ENCODE measurements at places on chromosomes 7 and 10.

DNA sequence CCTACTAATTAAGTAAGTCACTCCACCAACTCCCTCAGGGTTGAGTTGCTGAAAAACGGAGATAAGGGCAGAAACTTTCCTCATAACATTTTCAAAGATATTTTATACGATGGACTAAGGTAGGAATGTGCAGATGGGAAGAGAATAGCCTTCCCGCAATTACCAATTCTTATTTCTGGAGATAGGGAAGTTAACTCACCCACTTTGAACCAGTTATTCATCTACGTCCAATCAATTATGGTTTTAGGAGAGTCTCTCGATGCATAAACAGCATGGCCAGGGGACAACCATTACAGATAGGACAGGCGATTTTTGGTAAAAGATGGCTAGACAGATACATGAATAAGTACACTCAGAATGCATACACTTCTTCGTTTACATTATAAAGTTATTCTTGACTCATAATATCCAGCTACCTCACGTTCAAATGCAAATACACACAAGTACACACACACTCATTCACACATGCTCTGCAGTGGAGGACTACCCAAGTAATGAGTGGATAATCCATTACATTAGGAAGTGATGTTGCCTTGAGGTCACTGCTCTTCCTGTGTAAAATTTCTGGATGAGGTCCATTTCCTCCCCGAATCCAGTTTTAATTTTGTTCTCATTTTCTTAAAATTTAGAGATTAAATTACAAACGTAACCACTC lies 25.2 kb upstream of the IMMP2L start:
- no peak for DNase-seq

GRCh38 chr7:84790882-84791281 lies 396.0 kb downstream of the SEMA3D start:
- no peak for DNase-seq

GRCh38 chr10:26087666-26088065 lies 128.9 kb upstream of the GAD2 start:
- no peak for DNase-seq

DNA sequence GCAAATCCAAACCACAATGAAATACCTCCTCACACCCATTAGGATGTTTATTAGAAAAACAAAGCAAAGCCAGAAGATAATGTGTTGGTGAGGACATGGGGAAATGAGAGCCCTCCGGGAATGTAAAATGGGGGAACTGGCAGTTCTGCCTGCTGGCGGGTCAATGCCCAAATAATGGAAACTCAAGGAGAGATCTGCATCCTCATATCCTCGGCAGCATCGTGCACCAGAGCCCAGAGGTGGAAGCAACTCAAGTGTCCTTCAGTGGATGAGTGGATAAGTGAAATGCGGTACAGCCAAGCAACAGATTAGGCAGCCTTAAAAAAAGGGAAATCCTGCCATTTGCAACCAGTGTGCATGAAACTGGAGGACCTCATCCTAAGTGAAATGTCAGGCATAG lies 325.2 kb downstream of the WDR37 start:
- DNase-seq = no peak
